Naive B cell (primary cell): ENCODE measurements at places on chromosomes 1 and 21.

- no peak for DNase-seq
Measured at GRCh38 chr1:45002650-45003645, 8.2 kb downstream of the HECTD3 start.

GRCh38 chr21:14901482-14901958 lies 163.3 kb downstream of the NRIP1 start:
- DNase-seq, result peak; percentile 64

GRCh38 chr1:16164213-16165072 lies 8.6 kb upstream of the EPHA2 start:
- no peak for DNase-seq

GRCh38 chr1:47763591-47764171 lies 233.5 kb downstream of the TRABD2B start:
- no peak for DNase-seq

DNA sequence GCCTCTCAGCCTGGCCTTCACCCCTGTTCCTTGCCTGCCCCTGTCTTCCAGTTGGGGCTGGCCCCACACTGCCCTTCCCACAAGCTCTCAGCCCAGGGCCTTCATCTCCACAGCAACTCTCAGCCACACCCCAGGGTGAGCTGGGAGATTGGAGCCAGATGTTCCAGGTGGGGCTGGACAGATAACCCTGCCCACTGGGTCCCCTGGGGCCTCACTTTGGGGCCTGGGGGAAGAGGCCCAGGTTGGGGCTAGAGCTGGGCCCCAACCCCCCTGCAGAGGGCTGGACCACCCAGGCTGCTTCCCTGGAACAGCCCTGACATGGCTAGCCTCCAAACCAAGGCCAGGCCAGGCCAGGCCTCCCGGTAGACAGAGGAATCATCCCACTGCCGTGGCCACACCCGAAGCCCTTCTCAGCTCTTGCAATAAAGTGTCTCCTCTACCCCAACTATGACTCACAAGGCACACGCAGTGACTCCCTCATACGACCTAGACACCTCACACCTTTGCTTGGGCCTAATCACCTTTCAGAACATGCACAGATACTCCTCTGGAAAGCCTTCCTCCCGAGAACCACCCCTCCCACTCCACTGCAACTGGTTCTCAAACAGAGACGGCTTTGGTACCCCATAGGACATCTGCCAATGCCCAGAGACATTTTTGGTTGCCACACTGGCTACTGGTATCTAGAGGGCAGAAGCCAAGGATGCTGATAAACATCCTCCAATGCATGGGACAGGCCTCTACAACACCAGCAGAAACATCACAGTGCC lies 22.2 kb downstream of the SLC2A1 start:
- no peak for DNase-seq

GRCh38 chr1:48190881-48191280 lies 31.6 kb upstream of the SLC5A9 start:
- DNase-seq, result no peak

DNA sequence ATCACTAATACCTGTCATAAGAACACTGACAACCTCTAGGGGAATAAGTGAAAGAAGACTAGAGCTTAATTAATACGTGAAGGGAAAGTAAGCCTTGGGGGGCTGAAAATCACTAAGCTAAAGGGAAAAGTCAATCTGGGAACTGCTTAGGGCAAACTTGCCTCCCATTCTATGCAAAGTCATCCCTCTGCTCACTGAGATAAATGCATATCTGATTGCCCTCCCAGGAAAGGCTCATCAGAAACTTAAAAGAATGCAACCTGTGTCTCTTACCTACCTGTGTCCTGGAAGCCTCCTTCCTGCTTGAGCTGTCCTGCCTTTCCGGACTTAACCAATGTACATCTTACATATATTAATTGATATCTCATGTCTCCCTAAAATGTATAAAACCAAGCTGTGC lies 81.8 kb downstream of the WDR64 start:
- no peak for DNase-seq

DNA sequence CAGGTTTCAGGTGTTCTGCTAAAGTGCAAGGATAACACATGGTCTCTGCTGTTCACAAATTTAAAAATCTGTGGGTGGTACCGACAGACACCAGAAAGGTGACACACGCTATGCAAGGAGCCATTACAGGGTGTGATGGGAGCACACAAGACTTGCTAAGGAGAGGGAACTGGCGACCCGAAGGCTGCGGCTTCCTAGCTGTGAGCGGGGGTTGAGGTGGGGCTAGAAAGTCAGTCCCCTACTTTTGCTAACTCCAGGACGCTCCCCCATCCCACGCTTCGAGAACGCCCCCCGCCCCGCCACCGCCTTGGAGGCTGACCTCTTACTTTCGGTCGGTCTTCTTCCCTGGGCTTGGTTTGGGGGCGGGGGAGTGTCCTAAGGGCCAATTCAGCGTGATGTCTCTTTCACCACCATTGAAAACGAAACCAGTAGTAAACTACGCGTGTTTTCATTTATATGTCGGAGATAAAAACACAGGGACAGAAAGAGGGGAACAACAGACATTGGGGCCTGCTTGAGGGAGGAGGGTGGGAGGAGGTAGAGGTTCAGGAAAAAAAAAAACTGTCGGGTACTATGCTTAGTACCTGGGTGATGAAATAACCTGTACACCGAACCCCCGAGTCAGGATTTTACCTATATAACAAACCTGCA lies 1.1 kb downstream of the CKS1B start:
- peak; percentile 50 for DNase-seq

GRCh38 chr1:153849487-153850185 lies 73.1 kb downstream of the GATAD2B start:
- peak; percentile 36 for DNase-seq

DNA sequence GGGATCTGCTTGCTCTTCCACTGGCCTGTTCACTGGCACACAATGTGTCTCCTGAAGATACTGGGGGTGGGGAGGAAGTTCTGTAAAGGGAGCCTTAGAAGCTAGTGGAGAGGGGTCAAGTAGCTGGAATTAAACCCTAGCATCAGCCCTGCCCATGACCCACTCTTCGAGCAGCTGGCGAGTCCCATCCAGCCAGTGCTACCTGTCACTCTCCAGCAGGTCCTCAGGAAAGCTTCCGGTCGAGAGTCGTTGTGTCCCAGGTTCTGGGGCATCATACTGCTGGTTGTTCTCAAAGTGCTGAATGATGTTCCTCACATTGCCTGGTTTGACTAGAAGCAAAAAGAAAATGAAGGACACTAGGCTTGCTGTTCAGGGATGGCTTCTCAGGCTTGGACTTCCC lies 30.9 kb downstream of the LRRC71 start:
- DNase-seq, result no peak

DNA sequence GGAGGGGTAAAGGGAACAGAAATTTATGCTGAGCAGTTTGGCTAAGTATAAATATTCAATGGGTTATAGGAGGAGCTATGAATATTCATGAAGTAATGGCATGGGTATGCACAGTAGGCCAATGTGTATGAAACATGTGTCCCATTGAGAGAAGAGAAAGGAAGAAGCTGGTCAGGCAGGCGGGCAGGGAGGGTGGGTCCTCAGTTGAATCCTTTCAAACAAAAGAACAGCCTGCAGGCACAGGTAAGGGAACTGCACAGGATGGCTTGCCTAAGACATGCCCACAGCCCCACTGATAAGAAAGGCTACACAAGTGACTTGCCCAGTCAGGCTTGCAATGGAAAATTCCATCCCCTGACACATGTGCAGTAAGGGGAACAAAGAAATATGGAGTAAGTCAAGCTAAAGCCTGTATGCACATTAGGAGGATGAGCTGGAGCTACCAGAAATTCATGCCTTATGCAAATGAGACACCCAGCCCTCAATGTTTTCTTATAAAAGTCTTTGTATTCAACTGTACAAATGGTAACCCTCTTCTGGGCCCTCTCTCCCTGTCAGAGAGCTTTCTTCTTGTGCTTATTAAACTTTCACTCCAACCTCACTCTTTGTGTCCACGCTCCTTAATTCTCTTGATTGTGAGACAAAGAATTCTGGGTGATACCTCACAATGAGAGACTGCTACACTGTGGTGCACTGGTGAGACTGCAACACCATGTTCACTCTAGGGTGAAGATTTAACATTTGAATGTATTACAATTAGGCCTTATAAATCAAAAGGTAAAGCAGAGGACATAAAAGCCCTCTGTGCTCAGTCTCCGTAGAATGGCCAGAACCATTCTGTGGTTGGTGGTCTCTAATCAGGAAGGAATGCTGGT lies 96.5 kb downstream of the ATP1B1 start:
- DNase-seq, result no peak
